ENCODE measurements at places on chromosomes 16 and 17.

GRCh38 chr16:26382586-26382985 lies 684.1 kb upstream of the C16orf82 start:
- no peak for DNase-seq

- peak; percentile 72 for DNase-seq
These were observed 4.2 kb downstream of the METRNL start for GRCh38 chr17:83083368-83084201.

DNA sequence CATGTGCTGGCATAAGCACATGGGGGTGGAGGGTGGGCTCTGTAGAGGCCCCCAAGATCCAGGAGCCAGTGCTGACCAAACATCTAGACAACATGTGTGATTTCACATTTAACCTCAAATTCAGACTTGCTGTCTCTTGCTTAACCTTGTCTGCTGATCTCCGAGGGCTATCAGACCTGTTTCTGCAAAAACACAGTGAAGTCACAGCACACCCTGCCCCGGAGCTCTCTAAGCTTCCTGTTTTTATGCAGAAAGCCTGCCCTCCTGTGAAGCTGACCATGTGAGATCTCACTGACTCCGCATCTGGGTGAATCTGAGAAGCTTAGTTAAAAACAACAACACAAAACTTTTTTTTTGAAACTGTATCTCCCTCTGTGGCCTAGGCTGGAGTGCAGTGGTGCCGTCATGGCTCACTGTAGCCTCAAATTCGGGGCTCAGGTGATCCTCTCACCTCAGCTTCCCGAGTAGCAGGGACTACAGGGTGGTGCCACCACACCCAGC lies 6.6 kb upstream of the DPEP2 start:
- DNase-seq, result peak; percentile 69

GRCh38 chr17:1730326-1731193 lies 6.1 kb downstream of the WDR81 start:
- DNase-seq, result no peak

DNA sequence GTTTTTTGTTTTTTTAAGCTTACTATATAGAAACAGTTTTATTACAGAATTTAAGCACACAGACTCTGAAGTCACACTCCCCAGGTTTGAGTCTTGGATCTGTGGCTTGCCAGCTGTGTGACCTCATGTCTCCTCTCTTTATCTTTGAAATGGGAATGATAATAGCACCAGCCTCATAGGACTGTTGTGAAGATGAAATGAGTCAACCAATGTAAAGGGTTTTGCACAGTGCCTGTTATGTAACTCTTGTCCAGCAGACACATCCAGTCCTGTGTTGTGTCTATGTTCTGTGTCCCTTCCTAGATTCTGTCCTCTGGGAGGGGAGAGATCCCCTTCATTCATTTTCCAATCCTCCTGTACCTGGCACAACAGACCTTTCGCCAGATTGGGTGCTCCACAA lies 3.1 kb upstream of the CPD start:
- DNase-seq, result no peak

Data from activated effector memory CD4-positive, alpha-beta T cell treated with anti-CD3 and anti-CD28 coated beads, Interleukin-2, amount 50 U/mL, for 16 hours (primary cell).